Stimulated activated CD8-positive, alpha-beta memory T cell treated with anti-CD3 and anti-CD28 coated beads, Interleukin-4, amount 100 ng/mL, for 24 hours (primary cell): ENCODE measurements at places on chromosomes 13 and 19.

- no peak for DNase-seq
Observed at GRCh38 chr13:78971355-78972025, 312.5 kb upstream of the OBI1 start.

DNA sequence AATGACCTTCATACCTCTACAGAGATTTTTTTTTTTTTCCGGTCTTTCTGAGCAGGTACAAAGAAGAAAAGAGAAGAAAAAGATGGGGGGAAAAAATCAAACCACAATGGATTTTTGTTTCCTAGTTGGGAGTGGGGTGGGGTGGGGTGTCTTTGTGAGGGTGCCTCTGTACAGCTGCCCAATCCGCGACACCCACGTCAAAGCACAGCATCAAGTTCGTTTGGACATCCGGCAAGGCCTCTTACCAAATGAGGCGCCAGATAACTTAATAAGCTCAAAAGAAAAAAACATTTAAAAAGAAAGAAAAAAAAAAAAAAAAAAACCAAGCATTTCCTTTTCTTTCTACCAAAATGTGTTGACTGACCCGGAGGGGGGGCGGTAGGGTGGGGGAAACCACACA lies 70.3 kb upstream of the NFIC start:
- DNase-seq: no peak

DNA sequence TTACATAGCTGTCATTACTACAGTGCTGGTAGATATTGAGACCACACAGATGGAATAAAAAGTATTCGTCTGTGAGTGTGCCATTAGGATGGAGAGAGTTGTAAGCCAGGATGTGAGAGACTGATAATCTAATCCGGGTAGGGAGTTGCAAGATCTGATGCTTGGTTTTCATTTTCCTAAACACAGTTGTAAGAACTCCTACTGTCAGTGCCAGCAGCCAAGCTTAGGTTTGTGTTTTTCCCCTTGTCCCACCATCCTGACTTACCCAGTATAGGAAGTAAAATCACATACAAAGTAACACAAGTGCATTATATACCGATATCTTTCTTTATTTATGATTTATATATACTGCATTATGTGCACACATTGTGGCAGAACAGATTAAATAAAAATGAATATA lies 726.4 kb upstream of the PCDH20 start:
- DNase-seq: no peak

- peak; percentile 64 for DNase-seq
Observed at GRCh38 chr13:24618011-24618955, 61.9 kb upstream of the ATP12A start.

DNA sequence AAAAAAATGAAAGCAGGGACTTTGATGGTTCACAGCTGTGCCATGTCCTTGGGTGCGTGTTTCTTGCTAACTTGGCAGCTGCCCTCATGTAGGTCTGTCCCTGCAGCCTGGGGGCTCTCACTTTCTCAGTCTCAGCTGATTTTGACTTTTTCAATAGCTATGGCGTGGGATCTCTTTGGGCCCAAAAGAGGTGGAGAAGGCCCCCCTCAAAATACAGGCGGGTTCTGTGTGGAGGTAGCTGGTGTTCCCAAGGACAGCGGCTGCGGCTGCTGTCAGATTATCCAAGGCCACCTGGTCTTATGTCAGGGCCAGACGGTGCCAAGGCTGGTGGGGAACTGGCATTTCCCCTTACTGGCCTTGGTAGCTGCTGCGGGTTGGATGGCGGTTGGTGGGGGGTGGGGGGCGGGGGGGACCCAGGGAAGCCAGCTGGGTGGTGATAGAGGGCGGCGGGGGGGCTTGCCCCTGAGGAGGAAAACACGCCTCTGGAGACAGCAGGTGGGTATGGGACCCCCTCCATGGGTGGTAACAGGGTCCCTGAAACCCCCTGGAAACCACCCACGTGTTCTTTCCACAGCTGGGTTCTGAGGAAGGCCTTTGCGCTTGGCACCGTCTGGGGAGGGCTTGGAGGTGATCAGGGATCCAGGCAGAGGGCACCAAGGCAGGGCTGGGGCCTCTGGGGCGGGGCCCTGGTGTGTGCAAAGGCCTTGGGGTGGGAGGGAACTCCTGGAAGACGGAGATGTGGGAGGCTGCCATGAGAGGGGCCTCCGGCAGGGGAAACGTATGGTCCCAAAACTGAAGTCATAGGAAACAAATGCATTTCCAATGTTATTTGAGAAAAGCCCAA lies 4.1 kb downstream of the TIMM13 start:
- no peak for DNase-seq

DNA sequence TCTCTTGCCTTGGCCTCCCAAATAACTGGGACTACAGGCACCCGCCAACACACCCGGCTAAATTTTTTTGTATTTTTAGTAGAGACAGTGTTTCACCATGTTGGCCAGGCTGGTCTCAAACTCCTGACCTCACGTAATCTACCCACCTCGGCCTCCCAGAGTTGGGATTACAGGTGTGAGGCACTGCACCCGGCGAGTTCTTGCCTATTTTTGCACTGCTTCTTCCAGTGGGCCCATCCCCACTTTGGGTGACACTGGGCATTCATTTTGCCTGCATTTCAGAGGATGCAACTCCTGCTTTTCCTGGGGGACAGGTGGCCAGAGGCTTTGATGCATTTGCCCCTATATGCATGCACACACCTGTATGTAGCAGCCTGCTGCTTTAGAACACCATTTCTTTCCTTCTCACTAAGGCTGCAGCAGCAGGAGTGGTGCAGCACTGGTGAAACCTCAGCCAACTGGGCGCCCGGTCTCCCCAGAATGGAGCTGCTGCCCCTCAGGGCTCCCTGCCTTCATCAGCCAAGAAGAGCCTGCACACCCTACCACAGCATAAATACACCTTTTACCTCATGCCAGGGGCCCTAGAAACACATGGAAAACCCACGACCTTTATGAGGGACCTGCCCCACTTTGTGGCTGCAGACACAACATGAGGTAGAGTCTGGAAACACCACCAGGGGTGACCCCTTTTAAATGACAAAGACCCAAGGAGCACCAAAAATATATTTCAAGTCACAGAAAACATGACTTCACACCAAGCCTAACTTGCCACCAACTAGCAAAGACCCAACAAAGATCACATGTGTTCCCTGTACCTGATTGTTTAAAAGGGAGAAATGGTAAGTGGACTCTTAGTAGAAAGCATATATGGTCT lies 36.8 kb upstream of the POP4 start:
- DNase-seq: no peak

- no peak for DNase-seq
Observed at GRCh38 chr19:1520203-1520780, 3.6 kb upstream of the PLK5 start.

DNA sequence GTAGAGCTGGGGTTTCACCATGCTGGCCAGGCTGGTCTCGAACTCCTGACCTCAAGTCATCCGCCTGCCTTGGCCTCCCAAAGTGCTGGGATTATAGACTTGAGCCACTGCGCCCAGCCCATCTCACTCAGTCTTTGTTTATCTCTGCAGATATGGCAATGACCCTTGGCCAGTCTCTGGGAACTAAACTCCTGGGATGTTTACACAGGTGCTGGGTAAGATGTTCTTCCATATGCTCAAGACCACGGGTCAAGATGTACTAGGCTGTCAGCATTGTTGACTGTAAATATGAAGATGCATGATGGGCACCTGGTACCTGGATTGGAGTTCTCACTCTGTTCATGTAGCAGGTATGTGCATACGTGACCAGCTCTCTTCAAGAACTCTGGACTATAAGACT lies 35.8 kb downstream of the ZNF473 start:
- no peak for DNase-seq

DNA sequence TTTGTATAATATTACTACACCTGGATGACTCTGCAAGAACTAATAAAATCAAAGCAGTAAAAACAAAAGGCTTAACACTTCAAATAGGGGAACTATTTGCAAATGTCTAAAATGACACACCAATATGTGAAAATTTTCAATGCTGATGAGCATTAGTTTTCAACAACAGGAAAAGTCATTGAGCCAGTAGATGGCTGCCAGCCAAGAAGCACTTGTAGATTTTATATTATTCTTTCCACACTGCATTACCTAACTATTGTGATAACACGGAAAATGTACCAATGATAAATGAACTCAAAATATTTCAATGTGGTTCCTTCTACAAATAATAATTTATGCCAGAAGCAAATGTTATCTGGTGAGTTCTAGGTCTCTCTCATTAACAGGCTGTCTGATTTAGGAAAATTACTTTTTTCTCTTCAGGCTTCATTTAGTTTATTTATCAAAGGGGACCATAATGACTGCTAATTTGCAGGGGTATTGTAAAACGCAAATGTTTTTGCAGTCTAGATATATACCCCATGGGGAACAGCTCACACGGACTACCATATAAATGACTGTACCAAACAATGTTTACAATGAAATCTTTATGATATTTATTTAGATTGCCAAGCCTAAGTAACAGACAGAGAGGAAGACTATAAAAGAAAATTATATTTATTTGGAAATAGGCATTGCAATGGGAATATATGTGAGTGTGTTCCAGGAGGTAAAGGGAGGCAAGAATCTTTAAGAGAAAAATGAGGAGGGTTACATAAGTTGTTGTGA lies 407.8 kb downstream of the LIG4 start:
- no peak for DNase-seq

- DNase-seq: no peak
Observed at GRCh38 chr13:97934590-97934989, 18.9 kb upstream of the IPO5 start.

DNA sequence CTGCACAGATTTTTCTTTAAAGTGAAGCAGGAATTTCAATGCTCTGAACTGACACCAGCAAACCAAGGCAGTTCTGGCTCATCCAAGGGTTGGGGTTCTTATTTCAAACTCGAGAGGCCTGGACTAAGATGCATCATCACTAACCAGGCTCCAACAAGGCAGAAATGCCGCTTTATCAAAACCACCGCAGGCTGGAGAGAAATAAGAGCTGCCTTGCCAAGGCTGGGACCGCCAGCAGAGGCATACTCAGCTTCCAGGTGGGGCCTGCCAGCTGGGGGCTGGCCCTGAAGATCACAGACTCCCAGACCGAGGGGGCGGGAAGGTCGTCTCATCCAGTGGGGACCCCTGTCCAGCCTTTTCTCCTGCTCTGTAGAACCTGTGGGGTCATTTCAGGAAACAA lies 37.4 kb upstream of the GAS6 start:
- DNase-seq: no peak

- DNase-seq: no peak
Observed at GRCh38 chr19:41447732-41448332, 4.9 kb downstream of the ERICH4 start.

DNA sequence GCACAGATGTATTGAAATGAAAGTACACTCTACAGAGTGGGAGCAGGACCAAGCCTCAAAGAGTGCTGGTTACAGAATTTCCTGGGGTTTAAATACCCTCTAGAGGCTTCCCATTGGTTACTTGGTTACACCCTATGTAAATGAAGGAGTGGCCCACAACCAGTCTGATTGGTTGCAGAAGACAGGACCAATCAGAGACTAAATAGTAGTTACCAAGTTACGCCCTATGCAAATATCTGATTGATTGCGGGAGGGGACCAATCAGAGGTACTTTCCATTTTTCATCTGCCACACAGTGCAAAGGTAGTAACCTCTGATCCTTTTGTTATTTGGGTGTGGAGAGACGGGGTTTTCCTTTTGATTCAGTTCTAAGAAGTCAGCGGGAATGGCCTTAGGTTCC lies 5.5 kb upstream of the ZFP82 start:
- DNase-seq: no peak

GRCh38 chr19:38039966-38040365 lies 133.0 kb downstream of the SIPA1L3 start:
- no peak for DNase-seq

- DNase-seq: no peak
Observed at GRCh38 chr19:31985001-31985605, 360.3 kb upstream of the ZNF507 start.

GRCh38 chr13:91406619-91407018 lies 8.2 kb downstream of the GPC5 start:
- DNase-seq: no peak

GRCh38 chr13:60583911-60584753 lies 187.1 kb downstream of the TDRD3 start:
- no peak for DNase-seq

DNA sequence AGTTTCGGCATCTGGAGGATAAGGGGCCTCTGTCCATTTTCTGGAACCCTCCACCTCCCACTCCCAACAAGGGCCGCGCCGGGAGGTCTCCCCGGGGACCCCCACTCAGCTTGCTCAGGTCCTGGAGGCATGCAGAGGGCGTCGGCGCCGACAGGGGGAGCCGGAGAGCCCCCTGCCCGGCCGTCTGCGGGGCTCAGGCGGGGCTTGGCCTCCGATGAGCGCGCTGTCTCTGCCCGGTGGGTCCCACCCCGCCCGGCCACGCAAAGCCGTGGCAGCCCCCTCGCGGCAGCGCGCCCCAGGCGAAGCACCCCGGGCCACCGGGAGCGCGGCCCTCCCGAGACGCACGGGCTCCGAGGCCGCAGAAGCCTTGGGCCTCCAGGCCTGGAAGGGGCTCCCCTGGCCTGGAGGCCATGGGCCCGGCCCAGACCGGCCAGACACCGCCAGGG lies 149.7 kb upstream of the ZNF536 start:
- DNase-seq: no peak

- no peak for DNase-seq
Observed at GRCh38 chr13:94384231-94384905, 95.1 kb downstream of the DCT start.

DNA sequence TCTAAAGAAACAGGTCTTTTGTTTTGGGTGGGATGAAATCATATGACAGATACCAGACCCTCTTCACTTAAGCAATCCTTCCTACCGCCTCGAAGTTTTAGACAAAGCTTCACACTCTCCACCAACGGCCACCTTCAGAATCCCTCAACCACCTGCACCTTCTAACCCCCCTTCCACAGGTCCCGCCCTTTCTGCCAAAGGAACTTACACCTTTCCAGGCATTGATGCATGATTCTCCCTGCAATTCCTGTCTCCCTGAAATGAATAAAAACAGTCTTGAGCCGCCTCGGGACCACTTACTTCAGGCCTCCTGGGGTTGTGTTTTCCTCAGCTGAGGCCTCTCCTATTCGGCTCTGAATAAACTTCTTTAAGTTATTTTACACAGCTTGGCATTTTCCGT lies 859 bp downstream of the ZNF433 start:
- DNase-seq: no peak

DNA sequence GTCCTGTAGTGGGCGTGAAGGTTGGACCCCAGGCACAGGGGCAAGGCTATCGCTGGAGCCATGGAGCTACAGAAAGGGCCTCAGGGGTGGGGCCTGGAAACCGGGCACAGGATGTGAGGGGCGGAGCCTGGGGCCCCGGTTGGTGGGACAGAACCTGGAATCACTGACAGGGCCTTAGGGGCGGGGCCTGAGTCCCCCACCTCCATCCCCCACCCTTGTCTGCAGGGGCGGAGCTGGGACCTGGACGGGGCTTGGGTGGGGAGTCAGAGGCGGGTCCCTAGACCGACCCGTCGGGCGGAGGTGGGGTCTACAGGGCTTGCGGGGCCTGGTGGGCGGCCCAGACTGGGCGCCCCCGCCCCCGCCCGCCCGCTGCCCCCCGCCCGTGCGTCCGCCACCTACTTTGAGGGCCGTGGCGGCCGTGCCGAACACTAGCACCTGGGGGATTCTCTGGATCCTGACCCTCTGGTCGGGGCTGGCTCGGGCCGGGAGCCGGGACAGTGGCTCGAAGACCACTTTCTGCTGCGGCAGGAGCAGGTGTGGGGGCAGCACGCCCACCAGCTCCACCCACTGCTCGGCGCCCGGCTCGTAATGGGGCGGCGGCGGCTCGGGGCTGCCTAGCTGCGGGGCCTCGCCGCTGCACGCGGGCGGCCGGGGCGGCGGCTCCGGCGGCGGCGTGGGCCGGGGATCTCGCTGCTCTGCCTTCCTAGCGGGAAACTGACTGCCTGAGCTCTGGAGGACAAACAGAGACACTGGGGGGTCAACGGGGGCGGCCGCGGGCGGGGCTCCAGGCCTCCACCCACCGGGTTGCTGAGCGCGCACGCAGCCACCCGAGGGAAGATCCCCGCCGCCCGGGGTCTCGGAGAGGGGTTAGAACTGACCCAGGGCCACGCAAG lies 26.3 kb downstream of the DCAF15 start:
- DNase-seq: peak; percentile 35
